ENCODE measurements at places on chromosomes 1 and 21.

GRCh38 chr1:64292399-64292798 is 89.0 kb downstream of the UBE2U start:
- DNase-seq, result no peak

GRCh38 chr1:54723985-54724384 is 8.3 kb downstream of the TTC4 start:
- no peak for DNase-seq

- no peak for DNase-seq
Observed at GRCh38 chr1:217946511-217946910, 315.4 kb downstream of the SPATA17 start.

DNA sequence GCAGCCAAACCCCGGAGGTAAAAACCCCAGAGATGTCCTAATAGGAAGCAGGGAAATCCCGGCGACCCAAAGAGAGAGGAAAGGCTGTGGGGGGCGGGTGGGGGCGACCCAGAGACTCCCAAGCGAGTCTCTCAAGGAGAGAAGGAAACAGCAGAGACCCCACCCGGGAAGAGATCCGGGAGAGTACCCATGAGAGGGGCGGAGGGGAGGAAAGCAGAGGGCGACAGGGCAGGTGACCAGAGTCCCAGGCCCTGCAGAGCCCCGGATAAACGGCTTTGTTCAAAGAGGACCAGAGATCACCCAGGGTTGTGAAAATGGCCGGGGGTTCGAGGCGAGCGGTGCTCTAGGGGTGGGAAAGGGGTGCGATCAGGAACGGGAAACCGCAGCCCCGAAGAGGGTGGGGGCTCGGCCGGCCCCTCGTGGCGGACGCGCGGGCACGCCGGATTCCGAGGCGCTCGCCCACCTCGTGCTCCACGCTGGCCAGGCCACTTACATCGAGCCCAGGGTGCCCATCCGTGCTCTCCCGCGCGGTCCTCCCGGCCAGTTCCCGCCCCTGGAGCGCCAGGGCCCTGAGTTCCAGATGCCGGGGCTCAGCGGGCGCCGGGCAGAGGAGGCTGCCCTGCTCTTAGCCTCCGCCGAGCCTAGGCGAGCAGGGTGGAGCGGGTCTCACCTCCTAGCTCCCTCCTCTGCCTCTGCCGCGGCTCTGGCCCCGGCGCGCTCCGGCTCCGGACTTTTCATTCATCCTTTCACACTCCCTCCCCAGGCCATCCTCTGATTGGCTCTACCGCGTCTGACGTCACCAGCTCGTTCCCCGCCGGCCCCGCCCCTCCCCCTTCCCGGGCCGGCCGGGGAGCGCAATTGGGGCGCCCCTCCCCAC is 52.3 kb downstream of the RHBG start:
- DNase-seq, result peak; percentile 37

GRCh38 chr1:46523496-46524353 is 27.7 kb downstream of the KNCN start:
- DNase-seq, result no peak

DNA sequence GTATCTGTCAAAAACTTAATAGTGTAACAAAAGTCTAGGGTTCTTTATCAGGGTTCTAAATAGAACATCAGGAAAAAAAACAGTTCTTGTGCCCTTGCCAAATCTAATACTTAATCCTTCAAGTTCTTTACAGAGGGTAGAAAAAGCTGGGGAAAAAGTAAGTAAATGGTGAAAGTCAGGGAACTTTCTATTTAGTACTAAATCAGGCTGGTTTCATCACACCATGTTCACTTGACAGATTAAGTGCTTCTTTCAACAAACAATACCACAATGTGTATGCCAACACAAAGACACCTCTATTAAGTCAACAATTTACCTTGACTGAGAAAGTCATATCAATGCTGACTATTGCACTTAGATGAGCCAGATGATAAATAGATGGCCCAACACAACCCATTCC is 9.7 kb downstream of the DBT start:
- DNase-seq, result no peak

GRCh38 chr1:79006564-79006963 is at the start of gene ADGRL4:
Gene ADGRL4, minus strand, starts transcription at chr1:79006730. Its CDS starts 76 bp downstream, at chr1:79006654.
- peak; percentile 6 for DNase-seq

DNA sequence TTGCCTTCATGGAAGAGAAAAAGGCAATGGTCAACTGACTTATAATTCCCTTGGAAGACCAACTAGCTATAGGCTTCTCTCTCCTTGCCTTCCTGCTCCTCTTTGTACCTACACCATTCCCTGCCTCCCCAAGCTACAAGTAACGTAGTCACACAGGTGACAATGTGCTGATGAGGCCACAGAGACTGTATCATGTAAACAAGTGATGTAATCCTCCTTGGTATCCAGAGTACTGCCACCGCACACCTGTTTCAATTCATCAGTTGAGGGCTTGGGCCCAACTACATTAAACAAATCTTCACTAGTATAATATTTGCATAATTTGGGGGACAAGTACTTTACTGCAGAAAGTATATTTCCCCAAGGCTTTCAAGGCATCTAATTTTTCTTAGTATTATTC is 76.4 kb upstream of the SCYL3 start:
- no peak for DNase-seq

GRCh38 chr1:77825131-77825709 is 45.8 kb downstream of the MIGA1 start:
- DNase-seq, result peak; percentile 90

DNA sequence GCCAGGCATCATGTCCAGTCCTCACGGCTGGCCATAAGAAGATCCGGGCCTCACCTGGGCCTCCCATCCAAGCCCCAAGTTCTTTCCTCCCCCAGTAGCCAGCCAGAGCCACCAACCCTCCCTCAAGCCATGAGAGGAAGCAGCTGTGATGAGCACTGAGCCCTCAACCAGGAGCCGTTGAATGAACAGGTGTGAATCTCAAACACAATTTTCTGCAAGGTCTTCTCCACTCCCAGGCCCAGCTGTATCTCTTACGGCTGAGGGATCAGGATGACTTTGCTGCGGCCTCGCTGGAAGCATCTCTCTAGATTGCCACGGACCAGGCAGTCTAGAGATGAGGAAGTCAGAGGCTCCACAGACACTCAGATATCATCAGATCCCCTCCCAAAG is 9.8 kb upstream of the CLDN14 start:
- DNase-seq, result no peak

DNA sequence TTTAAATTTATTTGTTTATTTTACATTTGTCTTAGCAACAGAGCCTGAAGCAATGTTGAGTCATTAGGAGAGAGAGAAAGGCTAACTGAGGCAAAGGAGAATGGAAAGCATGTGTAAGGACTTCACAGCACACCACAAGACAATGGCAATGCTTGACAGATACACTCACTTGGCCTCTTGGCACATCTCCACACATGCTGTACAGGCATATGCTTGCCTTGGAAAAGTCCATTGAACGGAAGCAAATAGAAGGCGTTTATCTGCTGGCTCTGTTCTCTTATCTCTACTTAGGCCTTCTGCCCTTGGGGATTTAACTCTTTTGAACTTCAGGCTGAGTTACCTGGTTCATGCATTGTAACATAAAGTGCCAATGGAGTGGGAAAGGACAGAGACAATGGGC is 262.2 kb upstream of the POU3F1 start:
- no peak for DNase-seq

DNA sequence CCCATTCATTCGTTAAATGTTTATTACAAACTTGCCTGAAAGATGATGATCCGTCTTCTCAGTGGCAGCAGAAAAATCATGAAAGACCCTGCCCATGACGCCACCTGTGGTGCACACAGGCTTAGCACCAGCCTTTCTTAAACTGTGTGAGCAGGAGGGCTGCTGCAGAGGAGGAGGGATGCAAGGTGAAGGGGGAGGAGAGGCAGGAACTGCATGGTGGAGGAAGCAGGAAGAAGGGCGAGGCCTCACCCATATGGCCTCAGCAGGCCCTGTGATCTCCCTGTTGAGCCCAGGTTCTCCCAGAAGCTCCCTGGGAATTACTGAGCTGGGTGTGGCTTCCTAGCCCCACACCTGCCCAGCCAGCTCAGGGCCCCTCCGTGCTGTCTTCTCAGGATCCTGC is 25.0 kb upstream of the RD3 start:
- DNase-seq, result no peak

DNA sequence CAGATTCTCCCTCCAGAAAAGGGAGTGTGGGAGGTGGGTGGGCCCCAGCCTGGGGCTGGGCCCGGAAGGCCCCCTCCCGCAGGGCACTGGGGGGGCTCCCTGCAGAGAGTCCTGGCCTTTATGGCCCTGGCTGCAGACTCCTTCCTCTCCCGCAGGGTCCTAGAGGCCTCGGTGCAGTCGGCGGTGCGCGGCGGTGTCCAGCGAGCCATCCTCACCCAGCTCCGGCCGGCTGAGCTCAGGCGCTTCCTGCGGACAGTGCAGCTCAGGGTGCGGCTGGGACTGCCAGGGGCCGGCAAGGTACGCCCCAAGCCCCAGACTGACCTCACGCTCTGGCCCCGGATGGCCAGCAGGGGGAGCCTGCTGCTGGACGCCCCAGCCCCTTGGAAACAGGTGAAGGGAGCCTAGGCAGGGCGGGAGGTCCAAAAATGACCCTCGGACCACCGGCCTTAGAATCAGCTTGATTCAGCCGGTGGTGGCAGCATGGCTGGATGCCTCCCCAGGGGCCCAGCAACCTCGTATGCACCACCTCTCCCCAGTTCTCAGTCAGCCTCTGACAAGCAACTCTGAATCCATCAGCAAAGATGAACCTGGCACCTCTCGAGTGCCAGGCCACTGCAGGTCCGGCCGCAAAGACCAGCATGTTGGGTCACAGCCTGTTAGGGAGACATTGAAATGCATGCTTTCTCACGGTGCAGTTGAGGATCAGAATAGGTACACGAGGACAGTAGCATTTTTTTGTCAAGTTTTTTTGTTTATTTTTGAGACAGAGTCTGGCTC is 20.6 kb downstream of the MTHFR start:
- peak; percentile 66 for DNase-seq

DNA sequence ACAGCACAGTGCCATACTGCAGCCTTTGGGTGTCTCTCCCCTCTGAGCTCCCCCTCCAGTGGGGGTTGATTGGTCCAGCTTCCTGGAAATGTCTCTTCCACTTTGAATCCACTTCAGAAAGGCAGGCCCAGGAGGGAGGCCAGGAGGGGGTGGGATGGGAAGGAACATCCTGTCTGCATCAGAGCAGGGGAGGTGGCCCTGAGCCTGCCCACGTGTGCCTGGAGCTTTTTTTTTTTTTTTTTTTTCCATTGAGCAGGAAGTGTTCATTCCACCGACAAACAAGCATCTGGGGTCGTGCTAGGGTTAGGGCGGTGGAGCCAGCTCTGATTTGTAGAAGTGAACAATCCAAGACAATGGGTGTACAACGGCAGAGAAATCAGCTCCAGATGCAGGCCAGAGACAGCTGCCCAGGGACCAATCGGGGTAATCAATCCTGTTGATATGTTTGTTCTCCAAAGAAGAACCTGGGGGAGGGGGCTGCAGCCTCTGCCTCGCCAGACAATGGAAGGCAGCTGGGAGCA is 93.3 kb downstream of the SSBP3 start:
- DNase-seq, result no peak

DNA sequence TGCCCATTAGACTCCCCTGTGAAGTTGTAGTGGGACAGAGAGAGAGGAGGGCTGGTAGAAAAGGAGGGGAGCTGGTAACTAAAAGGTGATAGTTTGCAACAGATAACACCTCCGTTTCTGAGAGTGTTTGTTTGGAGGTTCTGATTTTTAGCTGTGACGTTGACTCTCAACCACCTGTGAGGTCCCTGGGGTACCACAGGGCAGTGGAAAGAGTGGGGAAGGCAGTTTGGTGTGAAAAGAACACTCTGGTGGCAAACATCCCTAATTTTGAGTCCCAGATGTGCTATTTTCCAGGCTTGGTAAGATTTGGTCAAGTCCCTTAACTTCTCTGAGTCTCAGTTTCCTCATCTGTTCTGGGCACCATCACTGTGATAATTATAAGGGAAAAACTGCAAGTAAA is 29.3 kb downstream of the RAB3B start:
- DNase-seq, result no peak

DNA sequence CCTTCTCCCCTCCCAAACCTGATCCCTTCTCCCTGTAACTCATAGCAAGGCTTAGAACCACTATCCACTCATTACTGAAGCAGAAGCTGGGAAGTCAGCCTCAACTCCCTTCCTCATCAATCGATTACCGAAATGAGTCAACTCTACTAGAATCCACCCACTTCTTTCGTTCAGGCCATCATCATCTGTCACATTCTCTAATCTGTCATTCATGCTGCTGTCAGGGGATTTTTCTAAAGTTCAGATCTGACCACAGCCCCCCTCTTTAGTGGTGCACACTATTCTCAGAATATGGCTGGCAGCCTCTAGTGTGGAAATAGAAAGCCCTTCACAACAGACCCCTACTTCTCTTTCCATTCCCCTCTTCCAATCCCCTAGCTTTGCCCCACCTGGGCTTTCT is 5.1 kb downstream of the NT5C1A start:
- no peak for DNase-seq

DNA sequence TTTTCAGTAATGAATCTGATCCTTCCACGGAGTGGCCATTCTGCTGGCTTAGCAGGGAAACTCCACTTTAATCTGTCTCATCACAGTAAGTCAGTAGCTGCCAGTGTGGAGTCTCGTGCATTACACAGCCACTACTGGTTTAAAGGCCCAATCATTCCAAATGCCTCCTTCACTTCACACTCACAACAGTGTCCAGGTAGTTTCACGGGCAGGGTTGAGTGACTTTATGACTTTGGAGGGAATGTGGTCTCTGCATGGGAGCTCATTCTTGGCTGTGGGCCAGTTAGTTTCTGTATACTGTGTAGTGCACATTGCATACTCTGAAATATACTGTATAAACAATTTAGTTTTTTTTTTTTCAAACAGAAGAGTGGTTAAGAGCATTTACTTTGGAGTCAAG is 34.6 kb upstream of the C1orf87 start:
- no peak for DNase-seq

DNA sequence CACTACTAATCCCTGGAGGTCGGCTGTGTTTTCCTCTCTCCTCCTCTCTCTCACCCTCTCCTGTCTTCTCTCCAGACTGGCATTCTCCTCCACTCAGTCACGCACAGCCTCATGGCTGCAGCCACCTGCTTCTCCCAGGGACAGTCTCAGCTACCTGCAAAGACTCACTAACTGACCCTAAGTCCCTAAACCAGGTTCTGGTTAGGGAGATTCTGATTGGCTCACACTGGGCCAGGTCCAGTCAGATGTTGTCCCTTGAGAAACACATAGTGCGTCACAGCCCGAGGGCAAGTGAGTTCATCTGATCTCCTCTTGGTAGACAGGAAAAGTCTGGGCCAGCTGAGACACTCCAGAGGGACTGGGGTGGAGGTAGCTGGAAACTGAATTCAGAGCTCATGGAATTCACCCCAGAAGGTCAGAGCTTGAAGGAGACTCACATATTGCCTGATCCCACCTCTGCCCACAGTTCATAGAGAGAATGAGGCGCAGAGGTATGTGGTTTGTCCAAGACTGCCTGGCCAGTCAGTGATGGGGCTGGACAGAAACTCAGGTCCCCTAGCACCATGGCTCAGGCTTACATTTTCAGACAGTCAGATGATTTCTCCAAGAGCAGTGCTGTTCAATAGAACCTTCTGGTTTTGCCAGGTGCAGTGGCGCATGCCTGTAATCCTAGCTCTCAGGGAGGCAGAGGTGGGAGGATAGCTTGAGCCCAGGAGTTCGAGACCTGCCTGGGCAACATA is 40.4 kb upstream of the RPL11 start:
- DNase-seq, result peak; percentile 76

- DNase-seq, result no peak
Observed at GRCh38 chr1:185720633-185721272, 13.4 kb upstream of the HMCN1 start.

- peak; percentile 87 for DNase-seq
Observed at GRCh38 chr1:117646007-117646811, 40.4 kb downstream of the TENT5C start.

Measured in gastrocnemius medialis (tissue), 4 donors.